ENCODE measurements at places on chromosomes 13 and 19.

GRCh38 chr13:59780058-59780457 is 383.7 kb downstream of the DIAPH3 start:
- DNase-seq, result no peak

DNA sequence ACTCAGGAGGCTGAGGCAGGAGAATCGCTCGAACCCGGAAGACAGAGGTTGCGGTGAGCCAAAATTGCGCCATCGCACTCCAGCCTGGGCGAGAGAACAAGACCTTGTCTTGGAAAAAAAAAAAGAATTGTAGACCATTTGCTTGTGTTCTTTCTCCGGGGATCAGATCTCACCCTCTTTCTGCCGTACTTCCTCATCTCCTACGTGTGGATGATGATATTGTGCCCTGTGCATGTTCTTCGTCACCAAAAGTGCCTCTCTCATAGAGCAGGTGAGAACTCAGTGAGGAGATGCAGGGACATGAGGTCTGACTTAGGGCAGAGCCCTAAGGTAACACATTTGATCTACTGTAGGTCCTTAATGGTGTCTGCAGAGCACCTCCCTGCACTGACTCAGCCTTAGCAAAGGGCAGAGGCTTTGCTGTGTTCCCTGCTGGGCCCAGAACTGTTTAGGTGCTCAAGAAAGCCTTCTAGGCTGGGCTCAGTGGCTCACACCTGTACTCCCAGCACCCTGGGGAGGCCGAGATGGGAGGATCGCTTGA is 1.3 kb downstream of the APOC2 start:
- no peak for DNase-seq

- no peak for DNase-seq
Observed at GRCh38 chr13:48369988-48370387, 42.9 kb downstream of the LPAR6 start.

DNA sequence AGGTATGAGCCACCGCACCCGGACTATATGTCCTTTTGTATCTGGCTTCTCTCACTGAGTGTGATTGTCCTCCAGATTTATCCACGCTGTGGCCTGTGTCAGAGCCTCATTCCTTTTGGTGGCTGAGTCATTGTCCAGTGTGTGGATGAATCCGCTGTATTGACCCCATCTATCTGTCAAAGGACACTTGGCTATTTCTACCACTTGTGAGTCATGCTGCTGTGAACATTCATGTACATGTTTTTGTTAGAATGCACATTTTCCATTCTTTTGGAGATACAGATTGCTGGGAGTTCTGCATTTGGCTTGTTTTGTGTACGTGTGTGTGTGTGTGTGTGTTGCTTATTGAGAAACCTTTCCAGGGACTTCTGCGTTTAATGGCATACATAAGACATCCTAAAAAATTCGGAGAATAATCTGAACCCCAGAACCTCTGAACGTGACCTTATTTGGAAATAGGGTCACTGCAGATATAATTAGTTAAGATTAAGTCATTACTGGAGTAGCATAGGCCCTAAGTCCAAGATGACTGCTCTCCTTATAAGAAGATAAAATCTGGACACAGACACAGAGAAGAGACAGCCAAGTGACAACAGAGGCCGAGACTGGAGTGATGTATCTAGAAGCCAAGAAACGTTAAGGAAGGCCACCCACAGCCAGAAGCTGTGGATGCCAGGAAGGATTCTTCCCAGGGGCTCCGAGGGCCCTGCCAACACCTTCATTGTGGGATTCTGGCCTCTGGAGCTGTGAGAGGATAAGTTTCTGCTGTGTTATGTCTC is 4.9 kb upstream of the GIPC3 start:
- DNase-seq, result no peak

DNA sequence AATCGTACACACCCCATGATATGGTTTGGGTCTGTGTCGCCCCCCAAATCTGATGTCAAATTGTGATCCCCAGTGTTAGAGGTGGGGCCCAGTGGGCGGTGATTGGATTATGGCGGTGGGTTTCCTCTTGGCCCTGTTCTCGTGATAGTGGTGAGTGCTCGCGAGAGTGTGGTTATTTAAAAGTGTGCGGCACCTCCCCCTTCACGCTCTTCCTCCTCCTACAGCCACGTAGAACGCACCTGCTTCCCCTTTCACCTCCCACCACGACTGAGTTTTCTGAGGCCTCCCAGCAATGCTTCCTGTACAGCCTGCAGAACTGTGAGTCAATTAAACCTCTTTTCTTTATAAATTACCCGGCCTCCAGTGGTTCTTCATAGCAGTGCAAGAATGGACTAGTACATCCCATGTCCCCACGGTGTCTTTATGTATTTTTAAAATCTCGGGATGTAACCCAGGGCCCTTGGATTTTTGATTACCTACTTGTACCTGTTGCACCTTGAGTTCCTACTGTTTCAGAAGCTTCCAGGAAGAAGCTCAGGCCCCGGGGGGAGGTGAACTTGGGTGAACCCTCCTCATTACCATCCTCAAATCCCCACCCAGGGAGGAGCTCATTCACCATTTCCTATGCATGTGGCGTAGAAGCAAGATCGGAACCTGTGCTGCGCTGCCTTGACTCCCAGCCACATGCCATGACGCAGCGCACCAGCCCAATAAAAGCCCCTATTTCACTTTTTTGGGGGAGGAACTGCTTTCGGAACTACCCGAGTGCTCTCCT is 52.4 kb downstream of the TEX29 start:
- DNase-seq, result no peak

- no peak for DNase-seq
Observed at GRCh38 chr19:1871140-1871597, 7.8 kb upstream of the KLF16 start.

DNA sequence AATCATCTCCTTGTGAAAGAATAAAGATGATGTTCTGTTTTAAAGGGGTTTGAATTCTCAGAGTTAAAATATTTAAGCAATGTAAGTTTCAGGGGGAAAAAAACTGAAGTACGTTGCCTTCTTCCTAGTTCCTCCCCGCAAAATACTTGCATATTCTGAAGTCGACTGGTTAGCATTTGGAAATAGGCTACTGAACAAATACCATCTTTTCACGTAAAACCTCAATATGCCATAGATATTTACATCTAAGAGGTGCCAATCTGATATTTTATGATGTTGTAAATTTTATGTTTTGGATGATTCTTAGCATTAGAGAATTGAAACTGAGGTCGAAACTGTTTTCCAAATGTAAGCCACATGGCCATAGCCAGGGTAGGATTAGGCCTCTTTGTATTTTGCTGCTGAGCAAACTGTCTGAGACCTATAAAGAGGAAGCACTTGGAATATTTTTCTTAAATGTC is 138.3 kb downstream of the FLT1 start:
- DNase-seq, result no peak

DNA sequence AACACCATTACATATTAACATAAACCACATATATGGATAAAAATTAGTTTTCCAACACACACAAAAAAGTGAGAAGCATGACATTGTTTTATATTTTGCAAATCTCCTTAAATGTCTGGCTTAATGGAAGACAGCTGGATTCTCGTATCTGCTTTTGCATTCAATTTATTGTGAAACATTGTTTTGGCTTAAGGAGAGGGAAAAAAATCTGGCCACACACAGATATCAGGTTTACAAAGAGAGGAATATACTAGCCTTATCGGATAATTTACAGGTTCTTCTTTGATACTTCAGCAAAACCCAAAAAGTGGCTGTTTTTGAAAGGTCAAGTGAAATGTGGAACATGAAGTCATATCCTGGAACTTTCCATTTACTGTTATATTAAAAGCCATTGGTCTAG is 523.5 kb upstream of the ARGLU1 start:
- DNase-seq, result no peak

- DNase-seq, result no peak
Observed at GRCh38 chr13:105904034-105904742, 631.3 kb downstream of the EFNB2 start.

DNA sequence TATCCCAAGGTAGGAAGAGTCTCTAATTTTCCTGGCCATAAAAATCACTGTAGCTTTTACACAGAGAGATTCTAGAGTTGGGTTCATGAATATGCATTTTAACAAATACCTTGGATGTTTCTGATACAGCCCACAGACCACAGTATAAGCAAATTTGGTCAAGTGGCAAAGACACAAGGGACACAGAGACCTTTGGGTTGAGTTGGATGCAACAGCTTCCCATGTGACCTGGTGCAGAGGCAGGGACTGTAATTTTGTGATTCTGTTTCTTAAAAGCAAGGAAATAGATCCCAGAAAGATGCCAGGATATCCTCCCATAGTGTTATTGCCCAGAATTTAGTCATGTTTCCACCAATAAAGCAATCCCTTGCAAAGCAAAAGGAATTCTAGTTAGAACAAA is 27.0 kb downstream of the FPR3 start:
- no peak for DNase-seq

- no peak for DNase-seq
Observed at GRCh38 chr13:34412817-34413375, 529.2 kb upstream of the NBEA start.

DNA sequence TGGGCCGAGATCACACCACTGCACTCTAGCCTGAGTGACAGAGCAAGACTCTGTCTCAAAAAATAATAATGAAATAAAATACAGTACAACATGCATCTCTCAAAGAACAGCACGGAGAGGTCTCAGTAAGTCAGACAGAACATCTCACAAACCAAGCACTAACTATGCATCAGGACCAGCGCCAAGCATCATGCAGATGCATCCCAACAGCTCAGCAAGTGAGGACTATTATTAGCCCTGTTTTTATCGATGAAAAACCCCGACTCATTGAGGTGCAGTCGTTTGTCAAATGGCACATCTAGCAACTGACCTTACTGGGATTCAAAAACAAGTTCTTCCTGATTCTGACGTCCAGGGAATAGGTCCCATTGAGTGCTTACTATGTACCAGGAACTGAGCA is 3.8 kb downstream of the C19orf47 start:
- no peak for DNase-seq

Data from stimulated activated CD4-positive, alpha-beta T cell treated with anti-CD3 and anti-CD28 coated beads, Interleukin-2, amount 100 ng/mL, for 24 hours (primary cell).